Fibroblast of the conjunctiva (primary cell): ENCODE measurements at places on chromosomes 13 and 19.

- no peak for DNase-seq
Observed at GRCh38 chr13:113843864-113844556, 19.9 kb downstream of the GAS6 start.

DNA sequence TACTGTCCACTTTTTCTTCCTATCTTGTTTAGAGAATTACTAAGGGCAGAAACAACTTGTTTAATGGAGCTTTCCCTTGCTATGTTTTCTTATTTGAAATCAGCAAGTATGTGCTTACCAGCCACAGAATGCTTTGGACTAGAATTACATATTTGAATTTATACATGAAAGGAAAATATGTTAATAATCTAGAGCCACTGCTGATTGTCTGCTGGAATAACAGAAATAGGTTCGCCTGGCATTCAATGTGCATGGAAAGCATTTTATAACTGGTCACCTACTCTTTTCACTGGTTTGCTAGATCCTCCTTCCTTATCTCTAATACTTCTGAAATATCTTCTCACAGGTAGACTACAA, 8.0 kb downstream of the EFNB2 start:
- DNase-seq: no peak

DNA sequence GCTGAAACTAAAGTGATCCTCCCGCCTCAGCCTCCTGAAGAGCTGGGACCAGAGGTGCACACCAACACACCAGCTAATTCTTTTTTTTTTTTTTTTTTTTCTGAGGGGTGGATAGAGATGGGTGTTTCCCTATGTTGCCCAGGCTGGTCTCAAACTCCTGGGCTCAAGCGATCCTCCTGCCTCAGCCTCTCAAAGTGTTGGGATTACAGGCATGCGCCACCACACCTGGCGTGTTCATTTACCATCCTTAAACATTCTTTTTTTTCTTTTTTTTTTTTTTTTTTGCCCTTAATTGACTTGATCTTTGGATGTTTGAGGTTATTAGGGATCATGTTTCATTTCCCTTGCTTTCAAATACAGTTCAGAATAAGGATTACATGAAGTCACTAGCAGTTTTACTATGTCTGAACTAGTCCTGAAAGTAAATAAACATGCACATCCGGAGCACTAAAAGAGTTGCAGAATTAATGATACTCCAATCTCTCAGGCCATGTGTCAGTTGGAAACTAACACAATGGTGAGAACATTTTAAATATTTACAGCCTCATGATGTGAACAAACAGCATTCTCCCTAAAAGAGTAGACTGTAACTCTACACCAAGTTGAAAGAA, 10.2 kb downstream of the UTP14C start:
- DNase-seq: no peak

- DNase-seq: no peak
Observed at GRCh38 chr19:7326105-7326877, 22.4 kb upstream of the ARHGEF18 start.

GRCh38 chr19:2227415-2228156, 8.5 kb downstream of the PLEKHJ1 start:
- DNase-seq: no peak

DNA sequence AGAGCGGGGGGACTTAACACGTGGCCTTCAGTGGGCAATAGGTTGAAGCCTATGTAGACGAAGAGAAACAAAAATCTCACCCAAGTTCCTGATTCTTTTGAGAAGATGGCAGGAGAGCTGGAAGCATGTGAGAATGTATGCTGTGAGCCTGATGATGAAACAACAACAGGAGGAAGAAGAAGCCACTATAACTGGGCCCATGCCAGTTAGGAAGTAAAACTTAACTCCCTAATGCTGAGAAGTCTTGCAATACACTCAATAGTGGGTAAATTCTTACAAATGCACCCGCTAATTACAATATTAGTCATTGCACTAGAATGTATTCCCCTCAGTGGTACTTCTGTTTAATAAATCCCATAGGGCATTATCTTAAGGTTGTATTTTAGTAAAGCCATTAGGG, 9.1 kb downstream of the PCDH17 start:
- no peak for DNase-seq

DNA sequence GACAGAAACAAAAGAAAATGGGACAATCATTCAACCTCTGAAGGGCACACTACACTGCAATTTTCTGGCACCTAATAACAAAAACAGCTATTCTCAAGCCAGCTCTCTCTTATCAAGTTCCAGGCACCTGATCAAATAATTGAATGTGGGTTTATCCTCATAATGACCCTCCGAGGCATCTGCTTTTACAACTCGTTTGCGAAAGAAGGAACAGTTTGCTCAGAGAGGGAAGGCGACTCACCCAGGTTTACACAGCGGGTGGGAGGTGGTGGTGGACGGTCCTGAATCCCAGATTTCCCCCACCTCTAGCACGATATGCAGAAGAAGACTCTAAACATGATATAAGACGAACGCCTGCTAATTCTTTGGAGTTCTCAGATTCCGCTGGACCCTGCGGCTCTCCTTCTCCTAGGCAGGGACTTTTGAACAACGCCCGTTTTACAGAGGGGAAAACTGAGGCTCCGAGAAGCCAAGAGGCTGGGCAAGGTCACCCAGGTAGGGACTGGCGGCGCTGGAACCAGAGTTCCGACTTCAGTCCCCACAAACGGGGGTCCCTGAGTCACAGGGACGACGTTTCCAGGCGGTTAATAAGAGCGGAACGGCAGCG, 641 bp downstream of the SGTA start:
- DNase-seq: no peak

DNA sequence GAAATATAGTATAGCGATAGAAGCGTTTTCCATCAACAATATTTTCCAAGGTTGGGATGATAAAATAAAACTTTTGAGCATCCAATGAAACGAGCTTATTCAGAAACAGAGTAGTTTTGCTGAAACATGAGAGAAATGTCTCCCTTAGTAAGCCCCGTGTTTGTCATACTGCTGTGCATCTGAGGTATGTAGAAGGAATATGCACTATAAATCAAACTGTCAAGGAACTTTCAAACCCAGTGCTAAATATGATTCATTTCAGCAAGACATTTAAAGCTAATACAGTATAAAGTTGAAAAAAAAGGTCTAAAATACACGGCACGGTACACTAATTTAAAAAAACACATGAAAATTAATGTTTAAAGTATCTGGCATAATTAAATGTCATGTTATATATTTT, 546.2 kb downstream of the SLITRK5 start:
- no peak for DNase-seq

GRCh38 chr13:103276775-103277498, 210.7 kb upstream of the SLC10A2 start:
- no peak for DNase-seq

DNA sequence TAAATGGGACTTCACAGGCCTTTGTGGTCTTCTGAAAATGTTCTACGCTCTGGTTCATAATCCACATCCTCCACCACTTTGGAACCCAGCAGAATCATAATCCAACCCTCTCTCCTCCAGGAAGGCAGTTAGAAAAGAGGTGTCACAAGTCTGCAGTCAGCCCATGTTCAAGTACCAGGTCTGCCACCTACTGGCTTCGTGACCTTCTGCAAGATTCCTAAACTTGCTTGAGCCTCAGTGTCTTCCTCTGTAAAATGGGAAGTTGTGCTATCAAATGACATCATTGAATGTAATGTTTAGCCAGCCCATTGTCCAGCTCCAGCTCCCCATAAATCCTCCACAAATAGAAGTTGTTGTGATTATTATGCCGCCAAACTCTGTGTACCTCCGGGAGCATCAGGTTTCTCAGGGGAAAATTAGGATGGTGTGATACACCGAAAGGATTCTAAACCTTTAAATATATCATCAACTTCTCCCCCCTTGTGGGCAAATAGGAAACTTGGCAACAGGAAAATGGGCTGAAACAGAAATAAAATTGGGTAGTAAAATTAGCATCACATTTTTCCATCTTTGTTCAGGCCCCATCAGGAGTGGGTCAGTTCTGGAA, 109.7 kb downstream of the NUFIP1 start:
- DNase-seq: peak; percentile 52

- DNase-seq: peak; percentile 97
Observed at GRCh38 chr19:2061495-2062388, 10.7 kb upstream of the MKNK2 start.

GRCh38 chr19:17205237-17206140, 9.7 kb upstream of the USE1 start:
- peak; percentile 39 for DNase-seq

GRCh38 chr19:38869836-38870607, 8.1 kb downstream of the RINL start:
- DNase-seq: no peak

- no peak for DNase-seq
Observed at GRCh38 chr13:110445183-110445582, 116.3 kb downstream of the RAB20 start.

DNA sequence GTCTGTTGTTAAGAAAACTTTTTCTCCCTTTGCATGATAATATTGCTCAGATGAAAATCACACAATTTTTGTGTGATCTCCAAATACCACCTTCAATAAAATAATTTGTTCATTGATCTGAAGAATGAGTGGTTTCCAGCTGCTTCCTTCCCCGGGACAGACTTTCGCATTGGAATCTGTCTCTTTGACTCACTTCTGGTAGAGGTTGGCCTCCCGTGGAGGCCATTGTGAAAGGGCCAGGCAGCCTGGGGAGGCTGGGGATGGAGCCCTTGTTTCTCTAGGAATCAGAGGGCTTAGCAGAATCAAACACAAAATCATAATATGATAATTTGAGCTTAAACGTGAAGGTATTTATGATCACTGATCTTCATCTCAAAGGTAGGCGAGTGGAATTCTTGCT, 135.0 kb upstream of the ZNF536 start:
- DNase-seq: no peak

DNA sequence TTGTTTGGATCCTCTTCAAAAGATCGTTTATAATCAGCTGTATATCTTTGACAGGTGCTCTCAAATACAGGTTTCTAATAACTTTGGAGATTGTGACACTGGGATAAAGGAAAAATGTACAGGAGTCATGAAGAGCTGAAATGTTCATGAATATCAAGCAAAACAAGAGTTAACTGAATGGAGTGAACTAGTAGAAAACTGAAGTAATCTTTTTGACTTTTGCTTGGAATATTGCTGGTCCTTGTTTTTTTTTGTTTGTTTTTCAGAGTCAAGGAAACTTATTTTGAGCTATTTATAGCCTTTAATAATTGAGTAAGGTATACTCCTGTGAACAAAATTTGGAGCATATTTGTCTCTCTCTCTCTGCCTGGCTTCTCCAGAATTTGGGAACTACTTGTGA, 25.3 kb downstream of the MED4 start:
- no peak for DNase-seq

- DNase-seq: no peak
Observed at GRCh38 chr13:27044837-27045570, 126.6 kb downstream of the USP12 start.

DNA sequence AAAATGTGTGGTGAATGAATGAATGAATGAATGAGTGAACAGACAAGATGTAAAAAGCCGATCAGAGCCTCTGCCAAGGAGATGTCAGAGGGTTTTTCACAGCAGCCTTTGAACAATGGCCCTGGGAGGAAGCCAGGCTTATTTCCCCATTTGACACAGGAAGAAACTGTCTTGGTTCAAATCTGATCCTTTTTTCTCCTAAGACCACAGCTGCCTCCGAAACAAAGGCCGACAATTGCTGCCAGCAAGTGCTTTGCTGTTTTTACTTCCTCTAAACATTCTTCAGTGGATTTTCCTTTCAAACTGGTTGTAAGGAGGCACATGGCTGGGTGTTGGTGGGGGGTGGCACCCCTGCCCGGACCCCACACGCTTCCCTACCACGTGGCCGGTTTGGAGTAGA, 44.2 kb upstream of the HOMER3 start:
- DNase-seq: no peak

DNA sequence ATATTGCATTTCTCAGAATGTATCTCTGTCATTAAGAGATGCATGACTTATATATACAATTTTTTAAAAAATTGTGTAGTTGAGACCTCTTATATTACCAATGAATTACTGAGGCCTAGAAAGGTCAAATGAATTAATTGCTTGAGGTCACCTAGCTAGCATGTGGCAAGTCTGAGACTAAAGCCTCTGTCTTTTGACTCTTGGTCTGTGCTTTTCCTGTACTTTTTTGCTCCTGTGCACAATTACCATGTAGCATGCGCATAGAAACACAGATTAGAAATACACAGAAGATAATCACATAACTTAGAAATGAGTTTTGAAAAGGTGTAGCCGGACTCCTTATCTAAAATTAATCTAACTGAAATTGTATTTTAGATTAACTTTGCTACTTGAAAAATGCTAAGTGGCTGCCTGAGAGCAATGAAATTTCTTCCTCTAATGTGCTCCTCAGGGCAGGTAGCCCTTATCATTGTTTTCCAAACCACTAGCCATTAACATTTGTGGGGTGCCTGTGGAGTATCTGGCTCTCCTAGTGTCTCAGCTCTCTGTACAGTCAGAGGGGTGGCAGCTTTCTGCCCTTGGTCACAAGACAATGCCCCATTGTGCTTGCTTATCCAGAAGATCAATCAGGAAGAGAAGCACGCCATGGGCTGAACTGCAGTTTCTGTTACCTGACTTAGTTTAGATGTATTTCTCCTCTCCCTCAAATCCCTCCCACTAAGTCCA, 119.6 kb downstream of the RFC3 start:
- DNase-seq: no peak

DNA sequence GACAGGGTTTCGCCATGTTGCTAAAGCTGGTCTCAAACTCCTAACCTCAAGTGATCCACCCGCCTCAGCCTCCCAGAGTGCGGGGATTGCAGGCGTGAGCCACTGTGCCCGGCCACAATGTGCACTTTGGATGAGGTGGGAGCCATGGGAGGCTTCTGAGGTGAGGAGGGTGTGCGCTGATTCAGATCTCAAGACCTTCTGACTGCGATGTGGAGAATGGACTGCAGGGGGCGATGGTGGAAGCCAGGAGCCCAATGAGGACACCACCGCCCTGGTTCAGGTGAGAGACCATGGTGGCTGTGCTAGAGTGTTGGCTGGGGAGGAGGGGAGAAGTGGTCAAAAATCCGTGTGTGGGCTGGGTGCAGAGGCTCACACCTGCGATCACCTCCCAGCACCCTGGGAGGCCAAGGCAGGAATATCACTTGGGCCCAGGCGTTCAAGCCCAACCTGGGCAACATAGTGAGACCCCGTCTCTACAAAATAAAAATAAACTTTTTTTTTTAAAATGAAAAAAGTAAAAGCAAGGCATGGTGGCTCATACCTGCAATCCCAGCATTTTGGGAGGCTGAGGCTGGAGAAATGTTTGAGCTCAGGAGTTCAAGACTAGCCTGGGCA, 5.6 kb downstream of the INAFM1 start:
- DNase-seq: no peak

DNA sequence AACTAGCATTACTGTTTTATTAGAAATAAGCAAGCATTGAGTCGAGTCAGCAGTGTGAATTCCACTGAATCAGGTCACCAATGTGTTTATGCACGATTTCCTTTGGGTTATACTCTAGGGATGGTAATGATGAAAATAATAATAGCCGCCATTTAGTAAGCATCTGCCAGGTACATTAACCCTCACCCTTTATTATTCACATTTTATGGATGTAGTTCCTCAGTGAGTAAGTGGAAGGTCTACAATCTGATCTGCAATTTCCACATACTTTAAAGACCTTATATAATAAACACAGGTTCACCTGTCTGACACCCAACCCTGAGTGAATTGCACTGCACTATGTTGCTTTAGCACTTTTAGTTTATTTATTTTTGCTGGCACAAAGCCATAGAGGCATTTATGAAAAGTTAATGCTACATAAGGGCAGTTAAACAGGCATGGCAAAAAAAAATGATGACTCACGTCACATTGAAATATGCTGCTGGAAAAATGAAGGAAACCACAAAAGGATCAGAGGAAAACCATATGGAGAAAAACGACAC, 122.4 kb downstream of the TRPC4 start:
- DNase-seq: peak; percentile 12

GRCh38 chr19:29583196-29583999, 22.7 kb upstream of the POP4 start:
- no peak for DNase-seq
